ENCODE measurements at places on chromosomes 7 and 10. TPM values are rescaled to one million over a fixed set of nuclear protein-coding genes. Genes with fewer than 3 reads are reported as not detected.

The LRRD1 gene
- polyA plus RNA-seq, result 0.75 TPM

DNA sequence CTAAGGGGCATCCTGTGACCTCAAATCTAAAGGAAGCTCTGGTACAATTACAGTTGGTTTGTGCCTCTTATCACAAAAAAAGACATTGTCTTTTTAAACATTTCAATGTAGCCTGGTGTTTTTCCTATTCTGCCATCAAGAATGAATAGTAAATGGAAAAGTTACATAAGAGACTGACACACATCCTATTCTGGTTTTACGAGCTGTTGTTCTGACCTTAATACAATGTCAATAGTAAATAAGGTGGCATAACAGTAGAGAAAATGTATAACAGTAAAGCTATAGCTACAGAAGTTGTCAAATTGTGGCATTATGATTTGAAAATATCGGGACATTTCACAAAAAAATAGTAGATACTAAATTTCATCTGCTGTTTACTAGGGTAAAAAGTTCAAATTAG, 88.4 kb downstream of the NT5C2 start:
- DNase-seq, result no peak

The PLCE1 gene
- polyA plus RNA-seq, result 53.4 TPM

The MEOX2 gene
- 40.2 TPM for polyA plus RNA-seq

The SPDYE2 gene
- polyA plus RNA-seq, result 14.8 TPM

GRCh38 chr7:476736-477360, 42.8 kb downstream of the PDGFA start:
- no peak for DNase-seq

- DNase-seq, result no peak
These were observed 102.6 kb upstream of the NANOS1 start for GRCh38 chr10:118926903-118927302.

- no peak for DNase-seq
These were observed 31.5 kb downstream of the NRF1 start for GRCh38 chr7:129642871-129643549.

The PTPRN2 gene
- 2.0 TPM for polyA plus RNA-seq

DNA sequence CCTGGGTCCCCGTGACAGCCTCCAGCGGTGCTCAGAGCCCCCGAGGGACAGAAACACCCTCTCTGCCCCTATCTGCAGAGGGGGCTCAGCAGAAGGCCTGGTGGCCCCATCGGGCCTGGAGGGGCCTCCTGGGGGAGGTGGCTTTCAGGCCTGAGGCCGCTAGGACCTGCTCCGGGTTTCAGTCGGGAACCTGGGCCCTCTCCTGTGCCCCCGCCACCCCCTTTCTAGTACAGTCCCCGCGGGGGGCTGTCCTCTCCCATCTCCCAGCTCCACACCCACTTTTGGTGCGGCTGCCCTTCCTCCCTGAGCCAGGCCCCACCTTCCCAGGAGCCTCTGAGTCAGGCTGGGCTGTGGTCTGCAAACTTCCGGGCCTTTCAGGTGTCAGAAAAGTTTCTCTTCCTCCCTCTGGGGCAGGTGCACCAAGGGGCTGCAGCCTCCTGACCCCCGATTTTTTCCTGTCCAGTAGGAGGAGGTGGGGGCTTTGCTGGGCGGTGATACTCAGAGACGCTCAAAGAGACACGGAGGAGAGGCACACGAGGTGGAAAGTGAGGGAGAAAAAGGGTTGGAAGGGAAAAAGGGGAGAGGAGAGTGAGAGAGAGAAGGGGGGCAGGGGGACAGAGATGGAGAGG, 692 bp downstream of the CARD11 start:
- no peak for DNase-seq

DNA sequence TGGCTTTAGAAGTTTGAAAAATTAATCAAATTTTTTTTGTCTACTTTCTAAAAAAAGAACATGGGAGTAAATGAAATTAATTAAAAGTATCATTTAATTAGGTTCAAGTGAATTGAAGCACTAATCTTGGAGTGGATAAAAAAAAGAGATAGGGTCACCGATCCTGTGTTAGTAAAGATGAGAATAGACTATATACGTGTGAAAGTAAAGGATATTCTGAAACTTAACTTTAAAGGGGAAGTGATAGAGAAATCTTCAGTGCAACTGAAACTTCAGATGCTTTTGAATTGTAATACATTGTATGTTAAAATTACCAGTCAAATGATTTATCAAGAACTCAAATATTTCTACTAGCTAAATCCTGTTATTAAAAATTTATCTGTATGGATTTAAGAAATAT, 4.8 kb downstream of the NHLRC2 start:
- no peak for DNase-seq

The CPA5 gene
- polyA plus RNA-seq, result 1.0 TPM

GRCh38 chr10:96410296-96410695, 51.5 kb upstream of the OPALIN start:
- no peak for DNase-seq

DNA sequence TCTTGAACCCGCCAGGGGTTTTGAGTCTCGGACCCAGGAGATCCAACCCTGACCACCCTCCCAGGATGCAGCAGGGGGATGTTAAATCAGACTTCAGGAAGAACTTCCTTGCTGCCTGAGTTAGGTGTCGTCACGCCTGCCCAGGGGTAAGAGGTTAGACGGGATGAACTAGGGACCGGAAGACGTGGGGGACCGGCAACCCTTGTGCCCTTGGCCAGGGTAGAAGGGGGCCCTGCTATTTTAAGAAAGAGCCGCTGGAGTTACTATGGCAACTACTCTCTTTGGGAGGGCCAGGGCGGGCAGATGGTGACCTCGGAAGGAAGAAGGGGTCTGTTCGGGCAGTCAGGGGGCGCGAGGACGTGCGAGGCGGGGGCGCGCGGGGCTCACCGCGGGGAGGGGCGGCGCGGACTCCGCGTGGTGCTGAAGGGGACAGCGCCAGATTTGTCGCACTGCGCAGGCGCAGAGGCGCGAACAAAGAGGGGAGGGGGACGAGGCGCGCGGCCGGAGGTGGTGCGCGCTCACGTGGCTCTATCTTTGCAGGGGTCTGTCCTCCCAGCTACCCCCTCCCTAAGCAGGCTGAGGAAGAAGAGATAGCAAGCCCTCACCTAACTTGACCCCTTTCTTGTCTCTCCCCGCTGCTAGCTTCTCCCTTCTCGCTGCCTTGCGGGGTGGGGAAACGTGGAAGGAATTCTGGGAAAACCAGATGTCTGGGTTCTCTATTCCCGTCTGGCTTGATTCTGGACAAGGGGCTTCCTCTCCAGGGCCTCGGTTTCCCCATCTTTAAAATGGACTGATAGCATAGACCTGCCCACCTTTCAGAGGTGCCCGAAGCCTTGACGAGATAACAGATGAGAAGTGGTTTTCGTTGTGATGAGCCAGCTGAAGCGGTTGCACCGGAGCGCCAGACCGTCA, 940 bp upstream of the PSD start:
- DNase-seq, result peak; percentile 62

The PTPRE gene
- polyA plus RNA-seq, result 5.5 TPM

DNA sequence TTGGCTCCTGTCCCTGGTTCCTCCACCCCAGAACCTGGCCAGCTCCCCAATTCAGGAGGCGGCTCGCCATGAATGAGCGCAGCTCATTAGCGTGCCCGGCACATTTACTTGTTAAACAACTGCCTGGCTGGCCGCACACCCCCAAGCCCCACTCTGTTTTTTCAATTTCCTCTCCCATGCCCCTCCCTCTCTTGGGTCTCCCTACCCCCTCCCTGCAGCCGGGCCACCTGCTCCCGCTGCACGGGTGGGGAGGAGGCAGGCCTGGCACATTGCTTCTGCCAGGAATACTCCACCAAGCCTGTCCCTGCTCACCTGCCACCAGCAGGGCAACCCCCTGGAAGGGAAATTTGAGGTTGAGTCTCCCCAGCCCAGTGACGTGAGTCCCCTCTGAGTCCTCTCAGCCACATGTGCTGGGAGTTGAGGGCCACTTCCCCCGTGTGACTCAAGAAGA, 2.5 kb upstream of the SLIT1 start:
- DNase-seq, result no peak

GRCh38 chr10:102255404-102255803, 10.1 kb downstream of the GBF1 start:
- DNase-seq, result no peak

The GBX1 gene
- polyA plus RNA-seq, result 2.7 TPM

- no peak for DNase-seq
These were observed 37.5 kb downstream of the SMURF1 start for GRCh38 chr7:99106411-99106810.

GRCh38 chr10:100470367-100470766, 7.6 kb downstream of the WNT8B start:
- DNase-seq, result no peak

DNA sequence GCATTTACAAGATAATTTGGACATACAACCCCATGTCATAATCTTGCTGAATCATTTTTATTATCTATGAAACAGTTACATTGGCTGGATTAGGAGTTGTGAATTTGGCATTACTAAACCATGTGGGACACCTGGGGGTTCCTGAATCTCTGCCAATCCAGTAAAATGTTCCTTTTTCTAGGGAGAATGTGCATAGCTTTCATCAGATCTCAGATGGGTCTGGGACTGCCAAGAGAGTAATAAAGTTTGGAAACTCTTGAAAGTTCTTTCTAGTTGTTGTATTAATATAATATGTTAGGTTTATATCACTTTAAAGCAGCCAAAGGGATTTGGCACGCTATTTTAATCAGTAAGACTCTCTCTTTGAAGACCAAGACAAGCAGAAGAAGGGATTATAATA, 62.7 kb downstream of the SEMA3E start:
- no peak for DNase-seq

The CTNNA3 gene
- 7.5 TPM for polyA plus RNA-seq

GRCh38 chr10:132237871-132238270, 51.1 kb downstream of the DPYSL4 start:
- DNase-seq, result peak; percentile 42

- no peak for DNase-seq
These were observed 679.4 kb downstream of the NRG3 start for GRCh38 chr10:82554381-82554780.

The HSPA12A gene
- 8.0 TPM for polyA plus RNA-seq

DNA sequence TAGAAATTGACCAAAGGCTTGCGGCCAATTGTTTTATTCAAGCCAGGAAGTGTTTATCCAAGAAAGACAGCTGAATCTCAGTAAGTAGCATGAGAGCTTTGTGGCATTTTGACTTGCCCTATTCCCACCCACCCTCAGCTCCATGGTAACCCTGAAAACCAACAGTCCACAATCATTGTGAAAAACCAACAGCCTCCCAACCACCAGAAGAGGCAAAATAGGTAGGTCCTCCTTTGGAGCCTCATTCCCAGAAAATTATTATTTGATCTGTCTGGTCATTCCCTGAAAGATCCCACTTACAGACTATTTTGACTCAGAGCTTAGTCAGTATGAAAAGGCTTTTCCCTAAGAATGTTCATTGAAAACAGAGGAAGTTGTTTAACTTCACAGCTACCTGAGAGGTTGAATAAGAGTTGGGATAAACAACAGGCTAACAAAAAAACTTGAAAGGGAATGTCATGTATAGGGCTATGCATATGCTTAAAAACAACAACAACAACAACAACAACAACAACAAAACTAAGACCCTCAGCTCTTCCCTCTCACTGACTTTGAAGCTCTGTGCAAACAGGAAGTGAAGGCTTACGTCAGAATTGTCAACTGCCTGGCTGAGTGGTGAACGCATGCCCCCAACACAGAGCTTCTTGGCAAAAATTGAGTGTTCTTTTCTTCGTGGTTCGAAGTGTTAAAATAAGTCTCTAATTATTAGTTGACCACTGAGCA, 11.2 kb downstream of the KPNA7 start:
- DNase-seq, result no peak

The GRM3 gene
- 0.14 TPM for polyA plus RNA-seq

The SMKR1 gene
- not detected for polyA plus RNA-seq

DNA sequence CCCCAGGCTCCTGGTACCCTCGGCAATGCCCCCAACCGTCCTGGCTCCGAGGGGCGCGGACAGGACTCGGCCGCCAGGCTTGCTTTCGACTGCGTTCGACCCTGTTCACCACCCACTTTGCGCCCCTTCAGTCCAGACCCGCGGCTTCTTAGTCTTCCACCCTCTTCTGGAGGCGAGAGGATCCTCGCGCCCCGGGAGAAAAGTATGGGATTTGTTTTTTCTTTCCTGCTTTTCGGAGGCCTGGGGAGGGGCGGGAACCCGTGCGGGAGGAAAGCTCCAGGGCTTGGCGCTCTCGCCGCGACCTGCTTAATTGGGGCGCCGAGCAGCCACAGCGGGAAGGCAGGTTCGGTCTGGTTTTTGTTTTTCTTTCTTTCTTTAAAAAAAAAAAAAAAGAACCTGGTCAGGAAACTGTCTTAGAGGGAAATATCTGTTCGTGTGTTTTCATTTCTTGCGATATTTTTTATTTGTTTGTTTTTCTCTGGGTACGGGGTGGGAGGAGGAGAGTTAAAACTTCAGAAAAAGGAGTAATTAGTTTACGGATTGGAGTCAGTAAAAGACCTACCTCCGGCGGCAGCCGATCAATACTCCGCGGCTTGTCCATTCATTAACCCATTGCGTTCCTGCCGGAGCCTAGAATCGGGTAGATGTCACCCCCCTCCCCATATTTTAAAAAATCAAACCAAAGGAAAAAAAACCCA, 1.6 kb downstream of the EMX2 start:
- no peak for DNase-seq

The ANKRD61 gene
- polyA plus RNA-seq, result 1.7 TPM

The CCZ1B gene
- 43.9 TPM for polyA plus RNA-seq

DNA sequence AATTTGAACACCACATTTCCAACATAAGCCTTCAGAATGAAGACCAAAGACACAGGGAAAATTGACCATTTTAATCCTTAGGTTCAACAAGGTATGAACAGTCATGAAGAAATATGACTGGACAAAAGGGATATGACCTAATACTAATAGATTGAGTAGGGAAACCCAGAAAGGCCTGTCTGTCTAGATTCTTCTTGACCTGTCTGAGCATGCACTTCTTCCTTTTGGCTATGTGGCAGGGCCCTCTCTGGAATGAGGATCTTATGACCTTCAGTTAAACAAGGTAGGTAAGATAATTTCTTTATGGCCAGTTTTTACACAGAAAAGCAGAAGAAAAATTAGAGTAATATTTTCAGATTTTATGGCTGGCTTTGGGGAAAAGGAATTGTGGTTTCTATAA, 3.0 kb upstream of the PHYHIPL start:
- DNase-seq, result no peak

GRCh38 chr7:36752026-36752711, 27.9 kb upstream of the AOAH start:
- no peak for DNase-seq

The ITIH5 gene
- 42.2 TPM for polyA plus RNA-seq

The GIMAP5 gene
- polyA plus RNA-seq, result 6.5 TPM

GRCh38 chr10:48778193-48778857, 93.7 kb downstream of the WDFY4 start:
- DNase-seq, result no peak

The FXYD4 gene
- 1.1 TPM for polyA plus RNA-seq

GRCh38 chr7:84614821-84615501, 420.4 kb upstream of the SEMA3A start:
- DNase-seq, result no peak

The MRC1 gene
- 13.7 TPM for polyA plus RNA-seq

The C10orf53 gene
- not detected for polyA plus RNA-seq

The PNLIPRP3 gene
- polyA plus RNA-seq, result 0.17 TPM

The ZNF679 gene
- polyA plus RNA-seq, result not detected

- no peak for DNase-seq
These were observed 21.4 kb downstream of the CREB5 start for GRCh38 chr7:28433699-28434219.

DNA sequence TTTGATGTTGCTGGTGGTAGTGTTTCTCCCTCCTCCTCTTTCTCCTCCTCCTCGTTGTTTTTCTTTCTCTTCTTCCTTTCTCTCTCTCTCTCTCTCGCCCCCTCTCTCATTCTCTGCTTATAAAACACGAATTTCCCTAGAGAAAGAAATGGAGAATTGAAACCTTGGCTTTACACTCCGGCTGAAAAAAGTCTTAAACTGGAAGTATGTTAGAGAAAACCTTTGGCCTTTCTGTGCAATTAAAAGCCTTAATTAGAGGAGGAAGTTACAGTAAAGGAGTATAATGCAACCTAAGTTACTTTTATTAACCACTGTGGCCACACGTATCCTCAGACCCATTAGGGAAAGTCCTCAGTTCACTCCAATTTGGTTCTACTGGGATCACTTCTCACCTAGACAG, 501.7 kb upstream of the SORCS1 start:
- no peak for DNase-seq
